ENCODE measurements at places on chromosomes 13 and 19. TPM values are rescaled to one million over a fixed set of nuclear protein-coding genes. Genes with fewer than 3 reads are reported as not detected.

The NKPD1 gene
- not detected for total RNA-seq

DNA sequence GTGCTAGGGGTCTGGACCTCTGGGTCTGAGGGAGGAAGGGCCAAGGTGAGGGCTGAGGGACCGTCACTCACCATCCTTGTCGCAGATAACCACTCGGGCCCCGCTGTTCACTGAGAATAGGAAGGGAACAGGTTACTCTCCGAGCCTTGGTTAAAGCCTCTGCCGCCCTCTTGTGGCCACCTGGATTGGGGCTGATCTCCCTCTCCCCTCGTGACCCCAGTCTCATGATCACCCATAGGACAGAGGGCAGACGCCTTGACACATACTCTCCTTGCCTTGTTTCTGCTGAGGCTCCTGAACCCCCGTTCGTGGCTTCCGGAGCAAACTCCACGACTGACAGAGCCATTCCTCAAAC is 580 bp downstream of the HSD17B14 start:
- DNase-seq = peak; percentile 94

The CABP5 gene
- total RNA-seq = not detected

DNA sequence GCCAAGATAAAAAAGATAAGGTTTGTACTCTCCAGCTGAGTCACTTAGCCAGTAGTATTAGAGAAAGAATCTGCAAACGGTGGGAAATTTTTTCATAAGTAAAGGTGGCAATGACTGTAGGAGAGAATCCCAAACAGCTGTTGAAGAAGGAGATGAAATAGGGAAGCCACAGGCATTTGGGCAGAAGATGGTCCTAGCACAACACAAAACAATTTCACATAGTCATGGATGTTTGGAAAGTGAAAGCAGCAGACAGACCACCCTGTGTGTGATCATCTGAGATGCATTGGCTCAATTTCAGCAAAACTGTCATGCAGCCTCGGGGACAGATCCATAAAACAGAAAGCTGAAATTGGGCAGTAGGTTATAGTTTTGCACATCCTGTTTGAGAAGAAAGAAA is 2832.4 kb downstream of the PCDH9 start:
- DNase-seq = no peak

- no peak for DNase-seq
Observed at GRCh38 chr13:77055158-77055557, 28.2 kb upstream of the FBXL3 start.

The VSIG10L gene
- total RNA-seq = 2.4 TPM

The ZSCAN4 gene
- total RNA-seq = not detected

DNA sequence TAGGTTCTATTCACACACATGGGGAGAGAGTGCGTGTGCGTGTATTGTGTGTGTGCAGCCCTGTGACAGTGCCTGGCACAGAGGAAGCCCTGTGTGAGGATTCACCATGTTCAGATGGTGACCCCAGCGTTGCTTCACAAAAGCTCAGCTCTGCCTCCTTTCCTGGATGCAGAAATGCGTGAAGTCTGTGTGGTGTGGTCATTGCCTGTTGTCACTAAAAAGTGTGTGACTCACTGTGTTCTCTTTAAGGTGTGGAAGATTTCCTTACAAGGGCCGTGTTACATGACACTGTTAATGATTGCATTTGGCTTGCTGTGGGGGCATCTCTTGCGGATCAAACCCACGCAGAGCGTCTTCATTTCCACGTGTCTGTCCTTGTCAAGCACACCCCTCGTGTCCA is 19.5 kb upstream of the DCUN1D2 start:
- no peak for DNase-seq

DNA sequence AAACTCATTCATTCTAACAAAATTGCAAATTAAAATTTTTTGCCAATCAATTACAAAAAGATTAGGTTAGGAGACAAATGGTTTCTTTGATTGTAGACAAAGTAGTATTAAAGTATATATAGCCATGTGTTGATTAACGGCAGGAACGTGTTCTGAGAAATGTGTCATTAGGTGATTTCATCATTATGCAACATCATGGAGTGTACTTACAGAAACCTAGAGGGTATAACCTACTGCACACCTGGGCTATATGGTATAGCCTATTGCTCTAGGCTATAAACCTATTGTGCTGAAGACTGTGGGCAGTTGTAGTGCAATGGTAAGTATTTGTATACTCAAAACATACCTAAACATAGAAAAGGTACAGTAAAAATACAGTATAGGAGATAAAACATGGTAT is 906.8 kb upstream of the SPRY2 start:
- DNase-seq = no peak

DNA sequence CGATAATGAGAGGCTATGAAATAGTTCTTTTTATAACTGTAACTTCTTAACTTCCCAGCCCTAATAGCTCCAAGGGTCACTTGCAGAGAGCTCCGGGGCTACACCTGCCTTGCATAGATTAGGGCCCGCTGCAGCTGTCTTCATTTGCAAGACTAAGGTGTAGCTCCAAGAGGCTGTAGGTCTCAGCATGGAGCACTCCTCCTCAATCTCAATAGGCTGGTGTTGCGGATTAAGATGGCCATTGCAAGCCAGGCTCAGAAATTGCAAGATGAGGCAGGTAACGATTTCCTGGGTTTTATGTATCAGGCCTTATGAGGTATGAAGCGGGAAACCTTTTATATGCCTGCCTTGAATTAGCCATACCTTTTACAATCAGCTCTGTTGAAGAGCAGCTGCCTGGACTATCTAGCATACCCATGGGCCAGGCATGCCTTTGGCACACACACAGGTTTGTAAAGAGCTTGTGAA is 185.7 kb downstream of the TM9SF2 start:
- DNase-seq = no peak

DNA sequence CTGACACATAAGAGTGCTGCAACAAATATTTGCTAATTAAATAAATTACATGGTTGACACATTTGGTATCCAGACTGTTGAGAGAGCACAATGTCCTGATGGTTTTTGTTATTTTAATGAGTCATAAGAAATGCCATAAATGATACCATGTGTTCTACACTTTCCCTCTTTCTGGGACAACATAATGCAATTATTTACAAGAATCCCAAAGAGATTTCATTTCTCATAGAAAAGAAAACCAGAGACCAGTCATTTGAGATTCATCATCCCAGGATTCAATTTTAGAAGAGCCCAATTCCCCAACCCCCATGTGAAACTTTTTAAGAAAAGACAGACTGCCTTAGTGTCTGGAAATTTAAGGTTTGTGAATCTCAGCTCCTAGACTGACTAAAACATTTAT is 399.6 kb downstream of the DCT start:
- DNase-seq = no peak

The SMIM44 gene
- not detected for total RNA-seq

- no peak for DNase-seq
Observed at GRCh38 chr19:8150178-8150865, 930 bp upstream of the FBN3 start.

The USP12 gene
- total RNA-seq = 25.2 TPM

DNA sequence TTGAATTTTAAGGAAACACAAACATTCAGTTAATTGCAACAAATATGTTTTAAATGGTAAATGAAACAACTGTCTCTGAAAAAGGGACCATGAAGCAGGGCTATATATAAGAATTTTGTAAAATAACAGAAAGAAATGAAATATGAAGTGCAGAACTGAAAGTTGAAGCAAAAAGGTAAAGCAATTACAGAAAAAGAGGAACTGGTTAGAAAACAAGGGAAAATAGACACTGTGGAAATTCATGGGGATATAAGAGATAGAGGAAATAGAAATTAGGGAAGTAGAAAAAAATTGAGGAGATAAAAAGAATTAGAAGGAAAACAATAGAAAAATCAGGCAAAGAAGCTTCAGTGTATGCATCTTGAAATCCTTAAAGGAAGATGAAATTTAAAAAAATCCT is 40.0 kb upstream of the TDRD3 start:
- no peak for DNase-seq

The DNASE2 gene
- total RNA-seq = 28.9 TPM

- no peak for DNase-seq
Observed at GRCh38 chr19:17562097-17562496, 6.6 kb downstream of the COLGALT1 start.

The RASGRP4 gene
- 8.4 TPM for total RNA-seq

DNA sequence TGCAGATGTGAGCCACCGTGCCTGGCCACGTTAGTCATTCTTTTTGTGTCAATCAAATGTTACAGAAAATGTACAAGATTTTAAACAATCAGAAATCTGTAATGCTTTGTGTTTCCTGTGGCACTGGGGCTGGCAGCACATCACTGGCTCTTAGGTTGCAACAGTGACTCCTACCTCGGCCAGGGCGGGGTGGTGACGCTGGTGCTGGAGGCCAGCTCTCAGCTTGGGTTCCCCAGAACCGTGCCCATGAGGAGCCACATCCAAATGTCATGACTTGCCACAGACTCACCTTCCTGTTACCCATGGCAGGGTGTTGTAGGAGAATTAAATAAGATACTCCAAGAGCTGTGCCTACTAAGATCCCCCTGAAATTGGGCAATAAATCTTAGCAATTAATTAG is 161.7 kb downstream of the TEX29 start:
- peak; percentile 76 for DNase-seq

- DNase-seq = no peak
Observed at GRCh38 chr19:52335768-52336116, 301 bp upstream of the ZNF610 start.

GRCh38 chr13:98279473-98280175 is 102.6 kb upstream of the RNF113B start:
- DNase-seq = no peak

DNA sequence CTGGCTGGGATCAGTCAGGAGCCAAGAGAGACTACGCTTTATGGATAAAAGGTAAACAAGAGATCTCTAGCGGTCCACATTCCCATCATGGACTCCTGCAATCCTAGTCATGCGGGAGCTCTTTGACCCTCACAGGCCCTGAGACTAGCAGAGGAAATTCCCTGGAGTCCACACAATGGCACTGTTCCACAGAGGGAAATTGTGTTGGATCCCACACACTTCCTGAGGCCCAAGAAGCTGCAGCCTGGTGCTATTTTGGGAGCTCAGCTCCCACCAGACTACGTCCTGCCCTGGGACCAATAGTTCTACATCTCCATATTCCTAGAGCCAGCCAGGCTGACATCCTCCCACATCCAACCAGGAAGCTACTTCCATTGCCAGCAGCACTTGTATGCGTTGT is 2358.4 kb downstream of the PCDH9 start:
- DNase-seq = no peak

DNA sequence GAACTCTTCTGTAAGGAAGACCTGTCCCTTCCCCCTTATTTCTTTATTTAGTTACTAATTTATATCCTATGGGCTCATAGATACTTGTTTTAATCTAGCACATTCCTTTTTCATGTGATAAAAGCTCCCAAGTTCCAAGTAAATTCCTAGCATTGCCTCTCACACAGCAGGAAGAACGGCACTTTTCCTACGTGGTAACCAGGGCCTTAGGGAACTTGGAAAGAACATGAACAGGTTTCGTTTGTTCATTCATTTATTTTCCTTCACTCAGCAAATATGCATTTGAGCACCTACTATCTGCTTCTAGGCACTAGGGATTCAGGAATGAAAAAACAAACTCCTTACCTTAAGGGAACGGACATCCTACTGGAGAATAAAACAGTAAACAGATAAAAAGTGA is 125.1 kb downstream of the SIPA1L3 start:
- DNase-seq = no peak

The DAZAP1 gene
- 110 TPM for total RNA-seq

GRCh38 chr13:47027780-47028437 is 131.1 kb upstream of the HTR2A start:
- no peak for DNase-seq

DNA sequence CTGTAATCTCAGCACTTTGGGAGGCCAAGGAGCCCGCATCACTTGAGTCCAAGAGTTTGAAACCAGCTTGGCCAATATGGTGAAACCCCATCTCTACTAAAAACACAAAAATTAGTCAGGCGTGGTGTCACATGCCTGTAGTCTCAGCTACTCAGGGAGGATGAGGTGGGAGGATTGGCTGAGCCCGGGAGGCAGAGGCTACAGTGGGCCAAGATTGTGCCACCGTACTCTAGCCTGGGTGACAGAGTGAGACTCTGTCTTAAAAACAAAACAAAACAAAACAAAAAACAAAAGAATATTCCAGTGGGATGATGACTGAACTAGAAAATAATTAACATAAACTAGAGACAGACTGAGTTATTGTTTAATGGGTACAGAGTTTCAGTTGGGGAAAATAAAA is 81.7 kb upstream of the ABCC4 start:
- no peak for DNase-seq

- no peak for DNase-seq
Observed at GRCh38 chr19:18536475-18536874, 6.9 kb downstream of the FKBP8 start.

DNA sequence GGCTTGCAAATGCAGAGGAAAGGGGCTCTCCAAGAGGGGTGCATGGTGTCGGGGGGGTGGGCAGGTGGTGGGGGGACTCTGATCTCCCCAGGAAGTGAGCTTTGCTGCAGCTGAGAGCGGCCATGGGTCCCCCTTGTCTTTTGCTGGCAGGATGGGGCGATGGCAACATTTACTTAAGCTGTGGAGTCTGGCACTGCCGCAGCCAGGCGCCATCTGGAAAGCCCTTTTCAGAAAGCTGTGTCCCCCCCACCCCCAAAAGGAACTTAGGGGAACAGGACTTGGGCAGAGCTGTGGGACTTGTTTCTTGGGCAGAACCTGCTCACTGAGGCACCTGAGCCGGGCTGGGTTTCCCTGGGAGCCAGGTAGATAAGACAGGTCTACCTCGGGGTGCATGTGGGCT is 80.7 kb downstream of the ZNF536 start:
- no peak for DNase-seq

The PRR36 gene
- not detected for total RNA-seq

The CCDC61 gene
- 9.8 TPM for total RNA-seq

The CCL25 gene
- not detected for total RNA-seq

GRCh38 chr13:110913322-110914080 is 1.4 kb downstream of the ANKRD10 start:
- no peak for DNase-seq

GRCh38 chr19:56838909-56839651 is 1.4 kb downstream of the PEG3 start:
- peak; percentile 95 for DNase-seq

DNA sequence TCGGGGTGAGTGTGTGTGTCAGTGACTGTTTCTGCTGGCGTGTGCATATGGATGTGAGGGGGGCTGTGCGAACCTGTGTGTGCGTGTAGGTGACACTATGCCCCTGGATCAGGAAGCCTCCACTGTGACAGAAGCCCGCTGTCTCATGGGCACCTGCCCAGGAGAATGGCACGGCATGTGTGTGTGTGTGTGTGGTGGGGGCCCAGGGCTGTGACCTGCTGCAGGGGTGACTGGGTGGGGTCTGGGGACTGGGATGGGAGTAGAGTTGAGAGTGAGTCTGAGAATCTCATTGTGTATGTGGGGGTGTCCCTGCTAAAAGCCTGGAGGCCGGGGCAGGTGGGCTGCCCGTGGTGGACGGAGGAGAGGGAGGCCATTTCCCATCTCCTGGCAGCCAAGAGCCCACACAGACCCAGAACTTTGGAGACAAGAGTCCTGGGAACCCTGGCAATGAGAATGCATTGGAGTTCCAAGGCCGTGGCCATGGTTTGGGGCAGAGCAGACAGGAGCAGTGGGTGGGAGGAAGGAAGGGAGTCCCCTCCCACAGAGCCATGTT is 6.4 kb upstream of the TPM4 start:
- no peak for DNase-seq

GRCh38 chr19:19300613-19301012 is 19.7 kb downstream of the SUGP1 start:
- no peak for DNase-seq

Measured in mesenteric fat pad (tissue), 1 donor.